ENCODE measurements at places on chromosomes 6 and 20.

DNA sequence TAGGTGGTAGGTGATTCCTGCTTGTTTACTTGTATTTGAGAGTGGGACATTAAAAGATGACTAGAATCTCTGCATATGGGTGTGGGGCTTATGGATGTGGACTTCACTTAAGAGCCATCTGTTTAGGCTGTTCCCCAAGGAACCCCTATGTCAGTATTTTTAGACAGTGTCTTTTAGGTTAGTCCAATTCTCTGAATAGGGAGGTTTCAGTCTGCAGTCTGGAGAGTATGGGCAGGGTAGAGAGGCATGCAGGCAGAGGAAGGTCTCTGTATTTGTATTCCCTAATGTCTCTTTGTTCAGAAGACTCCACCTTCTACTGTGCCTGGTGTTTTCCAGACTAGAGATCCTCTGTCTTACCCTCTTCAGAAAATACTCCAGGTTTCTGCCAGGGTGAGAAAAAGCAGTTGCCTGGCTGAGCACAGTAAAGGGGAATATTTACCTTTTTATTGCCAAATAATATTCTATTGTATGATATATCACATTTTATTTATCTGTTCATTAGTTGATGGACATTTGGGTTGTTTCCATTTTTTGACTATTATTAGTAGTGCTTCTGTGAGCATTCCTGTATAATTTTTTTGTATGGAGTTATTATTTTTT, 19.1 kb downstream of the SLX4IP start:
- no peak for DNase-seq

DNA sequence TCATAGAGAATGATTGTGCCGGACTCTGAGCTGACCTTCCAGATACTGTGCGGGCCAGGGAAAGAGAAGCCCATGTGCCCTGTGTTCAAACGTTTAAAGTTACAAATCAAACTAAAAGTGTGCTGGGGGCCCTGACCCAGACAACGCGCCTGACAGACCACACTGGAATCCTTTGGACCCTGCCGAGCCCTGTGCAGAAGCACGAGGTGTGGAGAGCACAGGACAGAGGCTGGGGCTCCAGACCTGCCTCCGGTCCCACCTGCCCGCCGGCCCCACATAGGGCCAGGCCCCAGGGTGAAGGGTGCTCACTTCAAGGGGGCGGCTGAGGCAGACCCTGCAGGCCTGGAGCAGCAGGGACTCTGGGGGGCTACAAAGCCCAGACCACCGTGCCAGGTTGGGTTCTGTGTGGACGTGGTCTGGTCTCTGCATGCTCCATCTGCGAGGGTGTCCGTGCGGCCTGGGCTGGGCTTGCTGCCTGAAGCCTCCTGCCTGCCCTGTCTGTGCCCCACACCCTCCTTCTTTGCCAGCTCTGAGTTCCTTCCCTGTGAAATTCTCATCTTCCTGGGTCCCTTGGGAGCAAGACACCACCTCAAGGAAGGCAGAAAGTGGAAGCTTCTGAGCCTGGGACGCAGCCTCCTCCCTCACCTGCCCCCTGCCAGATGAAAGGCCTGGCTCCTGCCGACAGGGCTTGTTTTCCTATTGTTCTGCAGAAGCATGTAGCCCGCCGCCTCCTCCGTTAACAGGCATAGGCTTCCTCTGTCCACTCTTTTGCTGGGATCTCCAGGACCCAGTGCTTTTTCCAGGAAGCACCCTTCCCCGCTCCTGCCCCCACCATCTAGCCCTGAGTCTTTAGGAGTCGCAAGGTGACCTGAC, 186.2 kb downstream of the ERMARD start:
- no peak for DNase-seq

DNA sequence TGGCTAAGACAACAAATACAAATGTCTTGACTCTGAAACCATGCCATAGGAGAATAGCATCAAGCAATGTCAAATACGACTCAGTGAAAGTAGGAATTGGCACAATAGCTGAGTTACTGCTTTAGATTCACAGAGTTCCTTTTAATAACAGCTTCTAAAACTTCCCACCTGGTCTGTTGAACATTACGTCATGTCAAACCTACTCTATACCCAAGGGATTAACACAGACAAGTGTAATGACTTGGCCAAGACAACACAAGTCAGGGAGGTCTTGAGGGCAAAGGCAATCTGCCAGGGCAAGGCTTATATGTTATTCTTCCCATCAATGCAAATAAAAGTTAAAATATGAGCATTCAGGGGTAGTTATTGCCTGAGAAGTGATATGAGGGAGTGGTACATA, 265.1 kb upstream of the PRDM1 start:
- no peak for DNase-seq

DNA sequence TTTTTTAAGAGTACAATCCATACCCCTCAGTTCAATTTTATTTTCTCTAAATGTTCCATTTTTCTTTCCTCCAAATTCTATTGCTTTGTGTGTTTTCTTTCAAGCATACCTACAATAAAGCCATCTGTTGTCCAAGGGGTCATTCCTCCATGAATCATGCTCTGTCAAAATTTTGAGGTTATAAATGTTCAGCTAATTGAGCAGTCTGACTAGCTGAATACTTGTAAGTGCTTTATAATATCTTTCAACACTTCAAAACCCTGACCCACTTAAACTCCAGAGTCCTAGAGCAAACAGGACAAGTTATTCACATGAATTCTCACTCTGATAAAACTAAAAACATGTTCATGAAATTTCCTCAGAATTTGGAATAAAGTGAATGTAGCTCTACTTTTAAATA, 33.4 kb upstream of the EYA4 start:
- DNase-seq, result no peak

- DNase-seq, result no peak
Measured at GRCh38 chr6:161584051-161584450, 310.2 kb upstream of the AGPAT4 start.
